ENCODE measurements at places on chromosomes 2 and 18.

DNA sequence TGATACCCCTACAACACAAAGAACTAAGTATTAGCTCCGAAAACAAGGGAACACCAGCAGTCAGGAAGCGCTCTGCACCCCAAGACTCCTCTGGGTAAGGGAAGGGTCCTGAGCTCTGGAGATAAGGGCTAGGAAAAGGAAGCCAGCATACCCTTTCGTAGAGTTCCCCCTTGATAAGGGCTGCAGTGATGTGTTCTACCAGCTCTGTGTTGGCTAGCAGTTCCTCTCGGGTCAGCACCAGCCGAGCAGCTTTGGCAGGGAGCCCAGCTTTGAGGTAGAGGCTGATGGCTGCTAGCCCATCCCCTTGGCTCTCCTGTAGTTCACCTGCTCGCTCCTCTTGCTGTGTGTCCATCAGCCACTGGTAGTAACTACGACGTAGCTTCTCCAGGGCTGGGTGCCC lies 18.9 kb downstream of the KRTCAP3 start:
- DNase-seq: no peak

DNA sequence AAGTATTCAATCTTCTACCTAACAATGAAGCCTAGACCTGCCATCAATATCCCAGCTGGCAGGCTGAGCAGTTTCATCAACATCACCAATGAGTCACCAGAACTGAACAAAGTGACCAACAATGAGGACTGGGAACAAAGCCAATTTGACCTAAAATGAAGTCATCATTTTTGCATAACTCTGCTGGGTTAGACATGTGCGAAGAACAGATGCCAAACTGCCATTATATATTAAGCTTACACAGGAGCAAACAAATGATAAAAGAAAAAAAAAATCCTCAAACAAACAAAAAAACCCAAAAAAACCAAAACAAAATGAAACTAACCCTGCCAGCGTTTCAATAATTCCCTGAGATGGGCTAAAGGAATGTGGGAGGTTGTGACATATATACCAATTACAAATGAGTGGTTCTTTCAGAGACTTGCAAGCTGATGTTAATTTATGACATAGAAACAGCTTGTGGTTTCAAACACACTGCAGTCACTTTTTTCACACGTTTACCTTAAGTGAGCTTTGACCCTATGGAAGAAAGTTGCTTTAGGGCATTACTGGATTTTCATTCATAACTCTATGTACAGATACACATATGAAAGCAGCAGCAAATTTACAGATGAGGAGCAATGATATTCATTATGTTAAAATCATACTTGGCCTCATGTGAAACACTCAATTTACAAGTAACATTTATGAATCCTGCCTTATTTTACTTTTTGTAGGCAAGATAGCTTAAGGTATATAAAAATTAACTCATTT lies 56.9 kb upstream of the CCDC141 start:
- no peak for DNase-seq

DNA sequence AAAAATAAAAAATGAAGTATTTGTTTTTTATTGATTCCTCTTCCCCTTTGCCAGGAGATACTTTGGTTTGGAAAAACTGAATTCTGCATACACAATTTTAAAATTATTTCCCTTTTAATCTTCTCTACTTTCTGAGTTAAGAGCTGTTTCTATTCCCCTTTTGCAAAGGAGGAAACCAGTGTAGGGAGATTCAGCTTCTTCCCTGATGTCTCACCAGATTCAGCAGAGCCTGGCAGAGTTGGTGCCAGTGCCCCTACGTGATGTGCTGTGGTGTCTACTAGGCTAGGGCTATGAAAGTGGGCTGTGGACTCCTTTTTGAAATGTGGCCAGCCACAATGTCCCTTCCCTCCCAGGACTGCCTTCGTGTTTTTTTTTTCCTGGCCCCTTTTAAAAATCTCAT lies 2.4 kb downstream of the RPE start:
- no peak for DNase-seq

DNA sequence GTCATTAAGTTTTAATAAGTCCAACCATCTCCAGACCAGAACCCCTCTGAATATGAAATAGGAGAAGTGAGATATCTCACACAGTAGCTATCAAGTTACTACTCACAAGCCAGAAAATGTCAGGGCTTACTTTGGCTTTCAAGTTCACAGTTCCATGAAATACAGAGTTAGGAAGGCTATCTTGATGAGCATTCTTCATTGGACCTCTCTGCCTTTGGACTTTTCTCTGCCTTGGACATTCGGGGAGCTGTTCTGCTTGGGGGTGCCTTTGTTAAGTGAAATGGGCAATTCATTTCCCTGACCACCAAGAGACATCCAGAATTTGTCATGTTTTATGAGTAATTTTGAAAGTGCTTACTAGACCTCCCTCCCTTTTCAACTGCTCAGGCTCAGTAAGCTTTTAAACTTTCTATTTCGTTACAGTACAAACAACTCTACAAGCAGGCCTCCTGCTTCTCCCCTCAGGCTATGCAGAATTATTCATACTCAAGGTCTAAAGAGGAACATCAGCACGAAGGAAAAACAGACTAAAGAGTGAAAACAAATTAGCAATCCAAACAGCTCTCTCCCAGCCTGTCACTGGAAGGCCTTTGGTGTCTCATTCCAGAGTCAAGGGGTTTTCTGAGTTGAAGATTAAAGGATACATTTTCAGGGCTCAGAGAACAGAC lies 95.3 kb downstream of the MREG start:
- no peak for DNase-seq

DNA sequence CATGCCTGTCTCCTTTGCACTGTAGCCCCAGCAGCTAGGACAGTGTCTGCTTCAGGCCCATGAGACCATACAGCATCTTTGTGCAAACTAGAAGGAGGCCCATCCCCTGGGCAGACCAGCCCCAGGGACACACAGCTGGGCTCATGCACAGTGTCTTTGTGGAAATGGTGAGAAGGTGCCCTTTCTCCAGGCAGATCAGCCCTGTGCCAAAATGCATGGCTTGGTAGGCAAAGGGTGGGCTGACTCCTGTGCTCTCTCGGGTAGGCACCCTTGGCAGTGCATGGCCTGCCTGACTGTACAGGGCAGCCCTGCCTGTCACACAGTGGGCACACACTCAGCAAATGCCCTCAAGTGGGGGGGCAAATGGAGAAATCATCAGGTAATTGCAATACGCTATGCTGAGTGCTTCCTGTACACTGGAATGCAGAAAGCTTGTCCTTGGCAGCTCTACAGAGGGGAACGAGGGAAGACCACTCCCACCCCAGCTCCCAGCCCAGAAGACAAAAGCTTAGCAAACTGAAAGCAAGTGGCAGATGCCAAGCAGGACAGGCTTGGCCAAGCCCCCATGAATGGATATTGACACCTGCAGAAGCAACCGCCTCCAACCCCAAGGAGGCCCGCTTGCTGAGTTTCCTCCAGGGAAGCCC lies 21.6 kb downstream of the TNS1 start:
- DNase-seq: no peak

DNA sequence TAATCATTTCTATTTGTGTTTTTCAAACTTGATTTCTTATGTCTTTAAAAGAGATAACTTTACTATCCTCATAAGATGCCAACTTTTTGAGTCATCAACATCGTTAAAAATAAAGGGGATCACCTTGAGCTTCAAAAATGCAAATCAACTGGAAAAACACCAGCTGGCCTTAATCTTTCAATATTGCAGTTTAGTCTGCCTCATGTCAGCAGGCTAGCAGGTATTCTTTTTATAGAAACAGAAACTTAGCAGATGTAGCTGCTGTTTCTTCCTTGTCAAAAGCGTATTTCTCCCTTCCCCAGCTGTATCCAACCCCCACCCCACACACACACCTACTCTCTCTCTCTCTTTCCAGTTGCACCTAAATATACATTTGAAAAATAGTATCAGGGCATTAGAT lies 154.1 kb upstream of the ZNF804A start:
- no peak for DNase-seq

GRCh38 chr2:188984065-188984491 lies 9.9 kb downstream of the COL3A1 start:
- DNase-seq: no peak

DNA sequence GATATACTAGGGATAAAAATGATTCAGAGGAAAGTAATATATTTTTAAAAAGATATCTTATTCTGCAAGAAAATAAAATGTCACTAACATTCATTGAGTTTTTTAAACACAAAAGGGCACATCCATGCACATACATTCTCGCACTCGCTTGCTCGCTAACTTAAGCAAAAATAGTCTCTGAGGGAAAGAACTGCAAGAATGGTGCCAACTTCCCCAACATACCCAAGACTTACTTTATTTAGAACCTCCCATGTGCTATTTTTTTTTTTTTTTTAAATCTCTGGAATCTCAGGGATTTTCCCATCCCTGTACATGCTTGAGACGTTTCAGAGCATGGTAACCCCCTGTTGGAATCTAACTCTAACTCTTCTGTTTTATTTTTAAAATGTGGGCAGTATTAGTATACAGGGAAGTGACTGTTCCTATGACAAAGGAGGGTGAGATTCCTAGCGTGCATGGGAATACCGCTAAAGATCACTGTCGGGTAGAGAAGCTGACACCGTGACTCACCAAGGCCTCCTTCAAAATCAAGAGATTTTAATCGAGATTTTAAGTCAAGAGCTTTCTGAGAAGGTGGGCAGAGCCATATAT lies 187.9 kb upstream of the ZEB2 start:
- DNase-seq: no peak

DNA sequence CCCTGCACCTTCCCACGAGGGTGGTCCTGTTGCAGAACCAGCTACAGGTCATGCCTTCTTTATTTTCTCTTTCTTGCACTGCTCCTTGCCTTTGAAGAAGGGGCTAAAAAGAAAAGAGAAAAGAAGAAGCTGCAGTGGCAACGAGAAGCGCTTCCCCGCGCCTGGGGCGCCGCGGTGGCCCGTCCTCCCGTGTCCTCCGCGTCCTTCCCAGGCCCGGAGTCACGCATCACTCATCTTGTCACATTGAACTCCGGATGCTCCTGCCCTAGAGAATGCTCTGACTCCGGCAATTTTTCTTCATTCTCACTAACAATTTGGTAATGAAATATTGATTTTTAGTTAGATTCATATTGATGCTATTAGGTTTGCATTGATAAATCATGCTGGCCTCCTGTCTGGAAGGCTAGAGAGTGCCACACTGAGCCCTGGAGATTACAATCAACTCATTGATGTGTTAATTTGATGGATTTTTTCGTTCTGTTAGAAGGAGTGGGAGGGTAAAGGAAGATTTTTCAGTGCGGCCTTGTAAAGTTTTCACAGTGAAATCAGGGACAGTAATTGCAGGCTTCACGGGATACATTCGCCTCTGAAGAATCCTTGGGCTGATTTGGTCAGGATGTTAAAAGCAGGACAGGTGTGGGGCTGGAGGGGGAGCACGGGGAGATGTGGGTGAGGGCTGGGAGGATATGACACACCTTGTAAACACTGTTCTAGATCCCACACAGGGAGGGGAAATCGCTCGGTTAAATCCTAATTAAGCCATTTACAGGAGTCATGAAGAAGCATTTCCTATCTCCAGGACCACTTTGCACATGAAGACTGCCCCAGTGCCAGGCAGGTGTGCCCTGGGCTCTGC lies 349.3 kb downstream of the ZNF516 start:
- no peak for DNase-seq

- no peak for DNase-seq
Observed at GRCh38 chr2:70723286-70723885, 44.6 kb downstream of the ADD2 start.

DNA sequence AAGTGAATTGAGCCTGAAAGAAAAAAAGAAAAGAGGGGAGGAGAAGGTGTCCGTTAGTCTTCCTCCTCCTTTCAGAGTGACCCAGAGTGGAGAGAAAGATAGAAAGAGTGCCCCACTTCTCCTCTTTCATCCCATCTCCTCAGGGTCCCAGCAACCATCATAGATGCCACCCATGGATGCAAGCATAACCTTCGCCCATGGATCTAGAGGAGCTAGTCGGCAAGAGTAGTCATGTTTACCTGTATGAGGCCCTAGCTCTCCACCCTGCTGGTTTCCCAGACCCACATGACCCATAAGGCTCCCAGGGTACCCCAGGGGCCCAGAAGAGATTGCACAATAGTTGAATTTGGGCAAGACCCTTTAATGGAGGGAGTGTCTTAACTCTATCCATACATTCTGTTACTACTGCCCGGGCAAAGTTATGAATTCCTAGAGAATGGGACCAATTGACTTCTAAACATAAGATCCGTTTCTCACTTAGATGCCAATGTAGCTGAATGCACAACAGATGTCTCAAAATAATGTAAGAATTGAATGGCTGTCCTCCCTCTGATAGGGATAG lies 56.1 kb upstream of the CDCA7 start:
- no peak for DNase-seq

GRCh38 chr2:60247471-60247870 lies 306.0 kb downstream of the BCL11A start:
- DNase-seq: no peak

DNA sequence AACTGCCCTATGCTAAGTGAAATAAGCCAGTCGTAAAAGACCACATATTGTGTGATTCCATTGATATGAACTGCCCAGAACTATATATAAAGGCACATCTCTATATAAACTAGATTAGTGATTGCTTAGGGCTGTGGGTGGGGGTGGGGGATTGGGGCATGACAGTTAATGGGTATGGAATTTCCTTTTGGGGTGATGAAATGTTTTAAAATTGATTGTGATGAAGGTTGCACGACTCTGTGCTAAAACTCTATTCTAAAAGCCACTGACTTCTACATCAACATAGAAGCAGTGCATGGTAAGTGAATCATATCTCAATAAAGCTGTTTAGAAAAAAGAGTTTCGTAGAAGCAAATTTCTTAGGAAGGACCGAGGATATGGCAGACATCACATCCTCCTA lies 53.0 kb downstream of the CDCA7 start:
- no peak for DNase-seq

- no peak for DNase-seq
Observed at GRCh38 chr2:142254031-142254430, 123.2 kb upstream of the LRP1B start.

- no peak for DNase-seq
Observed at GRCh38 chr2:24594283-24594682, 103.2 kb downstream of the NCOA1 start.

- no peak for DNase-seq
Observed at GRCh38 chr2:218285604-218286003, 6.7 kb downstream of the TMBIM1 start.

DNA sequence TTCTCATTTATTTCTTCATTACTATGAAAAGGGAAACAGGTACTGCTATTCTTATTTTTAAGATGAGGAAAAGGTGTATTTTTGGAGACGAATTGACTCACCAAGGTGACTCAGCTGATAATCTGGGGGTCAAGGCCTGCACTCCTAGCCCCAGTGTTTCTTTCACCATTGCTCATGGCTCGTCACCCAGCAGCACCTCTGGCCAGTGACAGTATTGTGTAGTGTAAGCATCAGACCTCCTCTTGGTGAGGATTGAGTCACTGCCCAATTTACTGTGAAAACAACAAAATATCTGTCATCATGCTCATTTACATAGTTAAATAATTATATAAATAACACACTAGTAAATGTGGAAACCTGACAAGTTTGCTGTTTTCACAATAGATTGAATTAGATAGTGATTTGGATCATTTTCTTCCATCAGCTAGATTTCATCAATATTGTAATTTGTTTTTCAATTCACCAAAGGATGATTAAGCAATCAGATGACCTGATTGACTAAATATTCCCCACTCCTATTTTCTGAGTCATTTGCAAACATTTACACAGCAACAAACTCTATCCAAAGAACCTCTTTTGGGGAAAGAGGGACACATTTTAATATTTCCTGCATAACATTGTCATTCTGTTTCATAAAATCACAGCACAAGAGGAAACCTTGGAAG lies 492.8 kb upstream of the RAB12 start:
- no peak for DNase-seq

Data from CD4-positive, alpha-beta T cell (primary cell).